Frontal cortex (tissue), 4 donors: ENCODE measurements at places on chromosomes 5 and 9. TPM values are rescaled to one million over a fixed set of nuclear protein-coding genes. Genes with fewer than 3 reads are reported as not detected.

DNA sequence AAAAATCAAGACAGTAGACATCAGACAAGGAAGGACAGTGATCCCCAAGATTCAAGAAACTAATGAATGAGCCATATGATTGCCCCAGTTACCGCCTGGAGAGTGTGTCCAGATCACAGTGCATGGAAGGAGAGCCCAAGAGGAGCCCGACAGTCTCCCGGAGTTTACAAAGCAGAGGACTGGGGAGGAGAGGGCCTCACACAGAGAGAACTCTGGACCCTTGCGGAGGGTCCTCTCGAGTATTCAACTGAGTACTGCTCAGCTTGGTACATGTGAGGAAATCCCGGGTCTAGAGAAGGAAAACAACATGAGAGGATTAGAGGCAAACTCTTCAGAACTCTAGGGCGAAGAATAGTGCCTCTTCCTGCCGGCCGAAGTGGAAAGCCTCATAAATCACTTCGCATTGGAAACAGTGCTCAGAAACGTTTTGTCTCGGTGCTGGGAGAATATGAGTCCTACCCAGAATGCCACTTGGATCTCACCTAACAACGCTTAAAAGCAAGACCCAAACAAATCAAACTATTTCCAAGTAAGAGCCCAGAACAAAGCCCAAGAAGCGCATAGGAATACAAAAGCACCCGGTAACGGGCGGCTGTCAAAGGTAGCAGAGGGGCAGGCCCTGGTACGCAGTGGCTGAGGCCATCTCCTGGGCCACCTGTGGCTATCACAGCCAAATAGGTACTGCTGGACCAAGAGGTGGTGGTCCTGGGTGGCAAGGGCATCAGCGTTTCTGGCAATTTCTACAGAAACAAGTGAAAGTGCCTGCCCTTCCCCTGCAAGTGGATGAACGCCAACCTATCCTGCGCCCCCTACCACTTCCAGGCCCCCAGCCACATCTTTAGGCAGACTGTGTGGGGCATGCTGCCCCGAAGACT is 36.0 kb downstream of the FAM78A start:
- no peak for DNase-seq

DNA sequence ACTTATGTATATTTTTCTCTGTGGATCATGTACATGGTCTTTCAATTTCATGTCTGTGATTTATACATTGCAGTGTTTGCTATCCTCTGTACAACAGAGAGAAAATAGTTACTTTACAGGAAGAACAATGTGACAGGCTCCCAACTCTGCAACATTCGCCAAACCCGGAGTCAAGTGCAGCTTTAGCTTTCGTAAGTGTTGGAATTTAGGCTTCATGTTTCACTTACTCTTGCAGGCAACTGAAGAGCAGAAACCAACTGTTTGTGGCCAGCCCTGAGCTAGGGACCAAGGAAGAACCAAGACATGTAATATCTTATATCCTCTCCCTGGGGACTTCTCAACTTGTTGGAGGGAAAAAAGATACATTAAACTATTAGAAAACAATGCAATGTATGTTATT is 147.9 kb downstream of the C5orf15 start:
- DNase-seq = no peak

DNA sequence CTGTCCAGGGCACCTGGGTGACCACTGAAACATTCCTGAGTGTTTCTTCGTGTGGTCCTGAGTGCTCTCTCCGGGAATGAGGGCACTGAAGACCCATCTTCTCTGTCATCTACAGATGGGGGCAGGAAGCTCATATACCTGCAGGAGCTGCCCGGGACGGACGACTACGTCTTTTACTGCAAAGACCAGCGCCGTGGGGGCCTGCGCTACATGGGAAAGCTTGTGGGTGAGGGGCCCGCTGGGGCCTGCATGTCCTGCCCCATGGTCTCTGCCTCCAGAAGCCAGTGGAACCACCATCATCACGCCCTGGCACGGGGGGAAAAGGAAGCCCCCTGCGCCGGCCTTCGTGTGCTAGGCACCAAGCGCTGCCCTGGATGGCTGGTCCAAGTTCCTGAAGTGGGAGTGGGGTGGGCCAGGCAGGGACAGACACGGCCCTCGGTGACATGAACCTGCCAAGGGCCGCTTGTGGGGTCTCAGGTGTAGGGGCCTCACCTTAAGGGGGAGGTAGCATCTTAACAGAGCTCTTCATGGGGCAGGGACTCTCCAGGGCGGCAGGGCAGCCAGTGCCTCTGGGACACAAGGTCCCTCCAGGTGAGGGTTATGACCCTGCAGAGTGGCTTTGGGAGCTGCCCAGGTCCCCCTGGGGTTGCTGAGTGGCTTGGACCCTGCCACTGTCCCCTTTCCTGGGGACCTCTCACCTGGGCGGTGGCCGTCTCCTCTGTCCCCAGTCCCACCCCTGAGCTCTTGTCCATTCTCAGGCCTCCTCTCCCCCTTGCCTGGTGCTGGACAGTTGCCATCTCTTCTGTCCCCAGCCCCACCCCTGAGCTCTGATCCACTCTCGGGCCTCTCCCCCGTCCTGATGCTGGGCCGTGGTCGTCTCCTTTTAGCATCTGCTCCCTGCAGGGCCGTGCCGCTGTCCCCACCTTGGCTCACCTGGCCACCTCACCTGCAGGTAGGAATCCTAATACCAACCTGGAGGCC is 2.1 kb downstream of the OBP2A start:
- no peak for DNase-seq

- DNase-seq = no peak
These were observed 45.3 kb downstream of the ICE1 start for GRCh38 chr5:5467737-5468136.

GRCh38 chr5:153584960-153585359 is 94.5 kb downstream of the GRIA1 start:
- no peak for DNase-seq

GRCh38 chr9:75941066-75941465 is 50.6 kb downstream of the PCSK5 start:
- DNase-seq = no peak

- DNase-seq = no peak
These were observed 52.8 kb downstream of the HABP4 start for GRCh38 chr9:96502539-96503373.

- DNase-seq = no peak
These were observed 1.4 kb upstream of the N4BP3 start for GRCh38 chr5:178111925-178112324.

DNA sequence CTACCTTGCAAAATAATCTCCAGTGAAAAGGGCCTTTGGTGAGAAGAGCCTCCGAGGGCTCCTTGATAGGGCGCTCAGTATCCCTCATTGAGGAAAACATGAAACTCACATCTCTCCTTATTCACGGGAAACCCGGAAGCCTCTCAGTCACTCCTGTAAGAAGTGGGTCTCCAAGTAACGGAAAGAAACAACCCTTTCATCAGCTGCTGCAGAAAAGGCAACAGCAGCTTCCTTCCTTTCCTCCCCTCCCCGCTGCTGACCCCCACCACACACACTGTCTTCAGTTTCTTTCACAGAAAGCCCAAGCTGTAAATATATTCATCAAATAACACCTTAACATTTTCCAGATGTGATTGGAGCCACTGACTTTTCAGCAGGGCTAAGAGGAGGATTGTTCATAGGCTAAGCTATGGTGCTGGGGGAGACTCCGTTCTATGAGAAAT is 81.4 kb downstream of the C9orf152 start:
- DNase-seq = no peak

- DNase-seq = no peak
These were observed 114.4 kb downstream of the AUH start for GRCh38 chr9:91247278-91247677.

DNA sequence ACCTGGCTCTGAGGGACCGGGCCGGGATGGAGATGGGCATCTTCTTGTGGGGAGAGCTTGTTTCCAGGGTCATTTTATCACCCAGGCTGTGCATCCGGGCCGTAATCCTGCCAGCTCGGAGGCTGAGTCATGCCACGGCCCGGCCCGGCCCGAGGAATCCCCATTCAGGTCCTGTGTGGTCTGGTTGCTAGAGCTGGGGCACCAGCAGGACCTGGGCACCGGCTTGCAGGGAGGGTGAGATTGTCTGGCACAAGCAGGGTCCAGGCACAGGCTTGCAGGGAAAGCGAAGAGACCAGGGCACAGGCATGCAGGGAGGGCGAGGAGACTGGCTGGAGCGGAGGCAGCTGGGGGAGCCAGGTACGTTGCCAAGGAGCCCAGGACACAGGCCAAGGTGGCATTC is 106.8 kb downstream of the RXRA start:
- DNase-seq = no peak

ZNF354C gene
- 55.0 TPM for total RNA-seq

BTNL3 gene
- not detected for total RNA-seq

MELK gene
- 8.2 TPM for total RNA-seq

FAT2 gene
- total RNA-seq = 3.3 TPM

SPINK7 gene
- not detected for total RNA-seq
